ENCODE measurements at places on chromosomes 3 and 15.

DNA sequence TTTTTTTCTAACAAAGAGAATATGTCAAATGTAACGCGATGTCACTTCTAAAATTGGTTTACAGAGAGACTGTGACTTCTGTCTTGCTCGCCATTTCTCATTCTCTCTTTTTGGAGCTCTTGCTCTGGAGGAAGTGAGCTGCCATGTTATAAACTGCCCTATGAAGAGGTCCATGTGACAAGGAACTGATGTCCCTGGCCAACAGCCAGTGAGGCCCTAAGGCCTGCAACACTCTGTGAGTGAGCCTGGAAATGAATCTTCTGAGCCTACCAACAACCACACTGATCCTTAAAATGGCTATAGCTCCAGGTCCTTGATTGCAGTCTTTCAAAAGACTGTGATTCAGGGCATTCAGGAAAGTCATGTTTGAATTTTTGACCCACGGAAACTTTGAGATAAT, 49.9 kb downstream of the NMD3 start:
- no peak for DNase-seq

GRCh38 chr15:80252121-80252518, at the start of gene CTXND1:
Gene CTXND1 (minus strand): TSS chr15:80252213. CDS start chr15:80201949, 50,264 bp downstream.
- no peak for DNase-seq

DNA sequence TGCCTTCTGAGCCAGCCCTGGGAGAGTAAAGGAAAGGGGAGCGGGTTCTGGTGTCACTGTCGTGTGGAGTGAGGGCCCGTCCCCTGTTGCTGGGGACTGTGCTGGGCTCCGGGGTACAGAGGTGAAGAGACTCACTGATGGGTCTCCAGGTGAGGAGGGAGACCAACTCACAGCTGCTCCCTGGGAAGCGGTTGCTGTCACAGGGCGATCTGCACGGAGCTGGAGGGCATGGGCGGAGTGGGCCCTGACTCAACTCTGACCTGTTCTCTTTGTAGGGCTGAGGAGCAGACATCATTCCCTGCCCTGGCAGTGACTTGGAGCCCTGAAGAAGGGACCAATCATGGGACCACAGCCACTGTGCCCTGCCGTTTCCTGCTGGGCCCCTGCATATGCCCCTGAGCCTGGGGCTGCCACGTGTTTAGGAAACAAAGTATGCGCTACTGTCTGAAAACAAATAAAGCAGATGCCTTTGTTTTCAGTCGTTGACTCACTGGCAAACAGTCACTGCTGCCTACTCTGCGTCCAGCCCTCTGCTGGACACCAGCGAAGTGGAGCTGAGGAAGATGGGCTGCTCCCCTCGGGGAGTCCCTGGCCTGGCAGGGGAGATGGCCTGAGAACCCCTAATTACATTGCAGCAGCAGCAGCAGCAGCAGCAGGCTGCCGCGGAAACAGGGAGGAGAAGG, 22.9 kb upstream of the PLXNA1 start:
- DNase-seq, result no peak

GRCh38 chr3:167521006-167521355, 47.1 kb upstream of the SERPINI2 start:
- no peak for DNase-seq

- no peak for DNase-seq
These were observed 17.3 kb downstream of the FGD5 start for GRCh38 chr3:14836049-14836468.

DNA sequence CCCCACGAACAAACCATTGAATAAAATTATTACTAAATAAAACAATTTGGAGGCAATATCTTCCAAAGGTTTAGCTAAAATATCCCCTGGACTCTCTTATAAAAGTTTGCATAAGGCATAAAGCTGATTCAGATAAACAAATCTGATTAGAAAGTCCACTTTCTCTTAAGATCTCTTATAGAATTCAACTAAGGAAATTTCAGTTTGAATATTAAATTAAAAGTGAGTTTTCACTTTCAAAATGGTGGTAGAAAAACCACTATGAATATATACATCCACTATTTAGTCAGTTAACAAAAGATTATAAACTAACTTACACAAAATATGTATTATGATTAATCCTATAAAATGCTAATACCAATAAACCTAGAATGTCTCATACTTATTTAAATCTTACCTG, 424.9 kb downstream of the MECOM start:
- no peak for DNase-seq

GRCh38 chr15:88994286-88994685, 81.1 kb upstream of the MFGE8 start:
- DNase-seq, result no peak

DNA sequence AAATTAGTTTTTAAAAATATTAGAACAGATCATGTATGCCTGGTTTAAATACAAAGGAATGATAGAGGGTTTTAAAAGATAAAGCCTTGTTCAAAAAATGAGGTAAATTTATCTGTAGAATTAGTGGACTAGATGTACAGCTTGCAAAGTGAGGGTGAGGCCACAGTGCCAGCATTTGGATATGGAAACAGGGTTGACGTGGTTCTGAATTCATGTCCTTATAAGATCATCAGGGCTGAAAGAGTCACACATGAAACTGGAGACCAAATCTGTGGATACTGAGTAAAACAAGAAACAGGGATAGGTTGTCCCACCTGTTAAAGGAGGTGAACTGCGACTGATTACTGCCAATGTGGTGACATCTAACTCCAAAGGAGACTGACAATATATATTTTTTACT, 46.3 kb downstream of the NCK1 start:
- no peak for DNase-seq

GRCh38 chr3:57961828-57962447, 46.3 kb upstream of the FLNB start:
- no peak for DNase-seq

- no peak for DNase-seq
These were observed 286.7 kb downstream of the DOCK3 start for GRCh38 chr3:50961386-50961785.

- DNase-seq, result no peak
These were observed 308.5 kb downstream of the ROBO2 start for GRCh38 chr3:77348244-77348855.

- no peak for DNase-seq
These were observed 50.2 kb downstream of the CRYBG3 start for GRCh38 chr3:97871801-97872524.

DNA sequence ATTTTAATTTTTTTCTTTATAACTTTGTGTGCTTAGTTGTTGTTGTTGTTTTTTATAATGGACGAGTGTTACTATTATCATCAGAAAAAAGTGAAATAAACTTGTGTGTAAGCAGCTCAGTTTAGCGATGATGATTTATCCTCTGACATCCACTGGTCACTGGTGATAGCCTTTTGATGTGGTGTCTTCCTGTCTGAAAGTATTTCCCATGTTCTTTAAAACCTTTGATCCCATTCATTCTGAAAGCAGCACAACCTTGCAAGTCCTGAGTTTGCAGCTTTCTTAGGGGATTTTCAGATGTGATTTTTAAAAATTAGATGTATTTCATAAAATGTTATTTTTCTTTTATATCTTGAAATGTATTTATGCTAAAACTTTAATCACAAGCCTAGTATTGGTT, 85.9 kb upstream of the ZPLD1 start:
- DNase-seq, result no peak

DNA sequence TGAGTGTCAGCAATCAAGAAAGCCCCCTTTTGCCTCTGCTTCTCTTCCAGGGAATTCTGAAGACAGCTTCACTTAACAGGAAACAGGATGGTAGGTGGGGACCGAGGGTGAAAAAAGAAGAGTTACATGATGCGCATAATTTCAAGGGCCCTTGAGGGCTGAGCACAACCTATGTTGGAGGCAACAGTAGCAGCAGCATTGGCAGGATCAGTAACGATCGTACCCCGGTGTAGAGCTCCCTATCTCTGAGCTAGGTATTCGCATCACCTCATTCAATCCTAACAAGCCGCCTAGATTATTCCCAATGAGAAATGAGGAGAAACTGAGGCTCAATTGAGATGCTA, 432 bp upstream of the RAD54L2 start:
- no peak for DNase-seq

GRCh38 chr3:135965506-135966270, at the start of gene PPP2R3A:
Gene PPP2R3A (plus strand): TSS chr3:135965728. CDS start chr3:136001499, 35,771 bp downstream.
- DNase-seq, result peak; percentile 11

DNA sequence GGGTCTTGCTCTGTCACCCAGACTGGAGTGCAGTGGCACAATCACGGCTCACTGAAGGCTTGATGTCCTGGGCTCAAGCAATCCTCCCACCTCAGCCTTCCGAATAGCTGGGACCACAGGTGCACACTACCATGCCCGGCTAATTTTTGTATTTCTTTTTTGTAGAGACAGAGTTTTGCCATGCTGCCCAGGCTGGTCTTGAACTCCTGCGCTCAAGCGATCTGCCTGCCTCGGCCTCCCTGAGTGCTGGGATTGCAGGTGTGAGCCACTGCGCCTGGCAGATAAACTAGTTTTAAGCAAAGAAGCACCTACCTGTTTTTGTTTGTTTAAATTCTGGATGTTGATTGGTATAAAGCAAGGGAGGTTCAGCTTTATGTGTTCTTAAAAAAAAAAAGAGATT, 170.6 kb upstream of the GOLIM4 start:
- DNase-seq, result no peak

- DNase-seq, result no peak
These were observed 90.5 kb downstream of the DNASE1L3 start for GRCh38 chr3:58120075-58120812.

DNA sequence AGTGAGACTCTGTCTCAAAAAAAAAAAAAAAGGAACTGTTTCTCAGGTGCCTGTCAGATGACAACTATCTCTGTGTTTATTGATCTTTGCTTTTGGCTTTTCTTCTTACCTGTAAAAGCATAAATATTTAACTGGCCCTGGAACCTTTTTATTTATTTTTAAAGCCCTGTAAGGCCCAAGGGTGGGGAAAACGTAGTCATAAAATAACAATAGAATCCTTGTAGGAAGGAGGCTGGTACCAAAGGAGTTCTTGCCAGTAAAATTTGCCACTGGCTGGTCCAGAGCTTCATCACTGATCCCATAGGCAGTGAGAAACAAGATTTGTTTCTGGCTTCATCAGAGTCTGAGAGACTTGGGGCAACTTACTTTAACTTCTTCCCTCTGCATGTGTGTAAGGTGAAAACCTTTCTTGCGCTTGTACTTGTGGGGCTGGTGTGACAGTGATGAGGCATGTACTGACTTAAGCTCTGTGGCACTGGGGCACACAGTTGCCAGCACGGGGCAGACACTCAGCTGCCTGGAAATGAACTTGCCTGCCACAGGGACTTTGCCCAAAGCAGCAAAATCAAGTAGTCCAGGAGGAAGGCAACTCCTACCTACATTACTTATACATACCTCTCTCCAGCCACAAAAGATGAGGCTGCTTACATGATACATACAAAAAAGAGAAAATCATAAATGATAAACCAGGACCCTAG, 19.6 kb downstream of the B4GALT4 start:
- DNase-seq, result no peak

GRCh38 chr15:88912500-88912921, 668 bp downstream of the MFGE8 start:
- no peak for DNase-seq

DNA sequence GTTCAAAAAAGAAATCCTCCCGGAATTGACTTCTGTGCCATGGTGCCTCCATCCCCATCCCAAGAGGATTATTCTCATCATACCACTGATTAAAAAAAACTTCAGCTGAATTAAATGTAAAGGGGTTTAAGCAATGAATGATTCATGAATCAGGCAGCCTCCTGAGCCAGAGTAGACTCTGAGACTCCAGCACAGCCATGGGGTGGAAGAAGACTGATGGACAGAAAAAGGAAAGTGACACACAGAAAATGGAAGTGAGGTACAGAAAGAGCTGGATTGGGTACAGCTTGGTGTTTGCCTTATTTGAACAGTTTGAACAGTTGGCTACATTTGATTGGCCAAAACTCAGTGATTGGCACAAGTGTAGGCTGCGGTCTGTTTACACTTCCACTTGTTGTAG, 224.8 kb upstream of the ATP10A start:
- DNase-seq, result no peak

DNA sequence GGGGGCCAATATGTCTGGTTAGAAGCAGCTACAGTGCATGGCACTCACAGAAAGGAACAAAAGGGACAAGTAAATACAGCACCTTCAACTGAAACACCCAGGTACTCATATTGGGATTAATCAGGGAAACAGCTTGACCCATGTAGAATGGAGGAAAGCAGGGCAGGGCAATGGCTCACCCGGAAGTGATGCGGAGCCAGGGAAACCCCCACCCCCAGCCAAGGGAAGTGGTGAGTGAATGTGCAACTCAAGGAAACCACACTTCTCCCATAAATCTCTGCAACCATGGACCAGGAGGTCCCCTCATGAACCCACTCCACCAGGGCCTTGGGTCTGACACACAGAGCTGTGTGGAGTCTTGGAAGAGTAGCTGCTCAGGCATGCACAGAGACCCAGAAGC, 117.1 kb downstream of the MTHFS start:
- DNase-seq, result no peak

GRCh38 chr15:31148297-31149087, 47.0 kb upstream of the TRPM1 start:
- no peak for DNase-seq

- DNase-seq, result no peak
These were observed 79.7 kb downstream of the FBN1 start for GRCh38 chr15:48565560-48566482.

GRCh38 chr15:56490461-56490860, 25.5 kb upstream of the MNS1 start:
- DNase-seq, result no peak

GRCh38 chr3:58190291-58190690, 20.5 kb downstream of the DNASE1L3 start:
- DNase-seq, result no peak

DNA sequence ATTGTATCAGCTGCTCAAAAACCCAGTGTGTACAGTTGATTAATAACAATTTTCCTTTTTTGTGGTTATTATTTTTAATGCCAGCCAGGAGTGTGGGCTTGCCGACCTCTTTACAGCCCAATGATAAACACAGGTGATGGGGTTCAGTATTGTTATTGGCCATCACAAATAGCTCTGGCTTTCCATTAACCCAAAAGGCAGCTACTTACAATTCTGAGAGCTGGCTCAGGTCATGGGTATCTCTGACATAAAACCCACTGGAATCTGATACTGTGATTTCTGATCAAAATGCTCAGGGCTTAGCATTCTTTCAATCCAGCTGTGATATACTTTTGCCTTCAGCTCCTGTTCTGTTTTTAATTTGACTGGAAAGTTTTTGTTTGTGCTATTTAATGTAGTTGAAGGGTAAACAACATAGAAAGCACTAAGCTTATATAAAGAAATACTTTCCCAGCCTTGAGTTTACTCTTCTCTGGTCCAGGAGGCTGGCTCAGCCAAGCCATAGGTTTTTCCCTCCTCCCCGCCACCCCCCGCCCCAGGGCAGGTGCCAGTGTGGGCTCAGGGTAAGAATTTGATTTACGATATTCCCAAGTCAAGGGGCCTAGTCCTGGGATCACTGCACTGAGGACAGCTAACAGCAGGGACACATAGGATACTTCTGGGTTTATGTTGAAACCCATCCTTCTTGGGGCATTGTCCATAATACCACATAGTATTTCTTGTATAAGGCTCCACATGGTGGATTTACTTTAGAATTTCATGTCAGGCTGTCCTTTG, 54.0 kb upstream of the MYZAP start:
- DNase-seq, result no peak

- DNase-seq, result no peak
These were observed 6.0 kb downstream of the SNRPA1 start for GRCh38 chr15:101288905-101289513.

GRCh38 chr15:40873694-40874561, at the start of gene RHOV:
Gene RHOV (minus strand): TSS chr15:40874234. CDS start chr15:40874139, 95 bp downstream.
- DNase-seq, result no peak
